Stimulated activated CD8-positive, alpha-beta memory T cell treated with anti-CD3 and anti-CD28 coated beads, Interleukin-15, amount 100 ng/mL, for 24 hours (primary cell): ENCODE measurements at places on chromosomes 16 and 17.

DNA sequence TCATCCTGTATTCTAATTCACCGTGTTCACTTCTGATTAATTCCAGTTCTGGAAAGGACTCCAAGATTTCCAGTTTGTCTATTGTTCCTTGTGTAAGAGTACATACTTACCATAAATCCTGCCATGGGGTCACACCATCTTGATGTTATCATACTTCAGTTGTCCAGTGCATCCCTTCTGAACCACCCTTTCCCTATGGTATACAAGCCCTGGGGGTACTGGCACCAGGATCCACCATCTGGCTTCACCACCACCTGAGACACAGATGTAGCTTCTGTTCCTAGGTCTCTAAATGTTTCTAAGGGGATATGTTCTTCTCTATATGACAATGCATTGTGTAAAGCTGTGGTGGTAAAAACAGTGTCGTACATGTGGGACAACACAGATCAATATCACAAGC lies 21.2 kb downstream of the SGF29 start:
- no peak for DNase-seq

DNA sequence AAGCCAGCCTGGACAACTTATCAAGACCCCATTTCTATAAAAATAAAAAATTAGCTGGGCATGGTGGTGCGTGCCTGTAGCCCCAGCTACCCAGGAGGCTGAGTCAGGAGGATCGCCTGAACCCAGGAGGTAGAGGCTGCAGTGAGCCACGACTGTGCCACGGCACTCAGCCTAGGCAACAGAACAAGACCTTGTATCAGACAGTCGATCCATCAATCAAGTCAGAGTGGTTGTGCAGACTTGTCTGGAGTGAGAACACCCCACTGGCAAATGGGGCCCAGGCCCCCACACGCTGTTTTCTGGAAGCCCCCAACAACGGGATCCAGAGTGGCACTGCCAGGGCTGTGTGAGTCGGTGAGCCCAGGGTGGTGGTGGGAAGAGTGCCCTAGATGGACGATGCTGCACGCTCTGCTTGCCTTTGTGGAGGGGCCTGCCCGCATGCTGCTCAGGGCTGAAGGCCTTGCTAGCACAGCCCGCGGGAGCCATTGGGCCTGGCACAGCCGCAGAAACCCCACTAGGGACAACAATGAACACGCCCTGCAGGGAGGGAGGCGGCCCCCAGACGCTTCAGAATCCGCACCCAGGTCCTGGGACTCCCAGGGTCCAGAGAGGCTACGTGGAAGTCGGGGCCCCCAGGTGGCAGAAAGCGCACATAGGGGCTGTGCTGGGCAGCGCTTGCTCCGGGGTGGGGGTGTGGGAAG lies 80.1 kb upstream of the GNG13 start:
- DNase-seq, result no peak

DNA sequence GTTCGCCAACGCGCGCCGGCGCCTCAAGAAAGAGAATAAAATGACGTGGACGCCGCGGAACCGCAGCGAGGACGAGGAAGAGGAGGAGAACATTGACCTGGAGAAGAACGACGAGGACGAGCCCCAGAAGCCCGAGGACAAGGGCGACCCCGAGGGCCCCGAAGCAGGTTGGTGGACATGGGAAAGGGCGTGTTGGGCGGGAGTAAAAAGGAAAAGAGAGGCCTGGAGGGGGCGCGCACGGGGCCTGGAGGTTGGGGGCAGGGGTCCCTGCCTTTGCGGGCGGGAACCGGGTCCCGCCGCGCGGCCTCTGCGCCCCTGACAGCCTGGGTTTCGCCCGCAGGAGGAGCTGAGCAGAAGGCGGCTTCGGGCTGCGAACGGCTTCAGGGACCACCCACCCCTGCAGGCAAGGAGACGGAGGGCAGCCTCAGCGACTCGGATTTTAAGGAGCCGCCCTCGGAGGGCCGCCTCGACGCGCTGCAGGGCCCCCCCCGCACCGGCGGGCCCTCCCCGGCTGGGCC lies 2.1 kb downstream of the IRX5 start:
- DNase-seq, result no peak

GRCh38 chr17:81171941-81172340 lies 5.9 kb upstream of the AATK start:
- DNase-seq, result no peak

DNA sequence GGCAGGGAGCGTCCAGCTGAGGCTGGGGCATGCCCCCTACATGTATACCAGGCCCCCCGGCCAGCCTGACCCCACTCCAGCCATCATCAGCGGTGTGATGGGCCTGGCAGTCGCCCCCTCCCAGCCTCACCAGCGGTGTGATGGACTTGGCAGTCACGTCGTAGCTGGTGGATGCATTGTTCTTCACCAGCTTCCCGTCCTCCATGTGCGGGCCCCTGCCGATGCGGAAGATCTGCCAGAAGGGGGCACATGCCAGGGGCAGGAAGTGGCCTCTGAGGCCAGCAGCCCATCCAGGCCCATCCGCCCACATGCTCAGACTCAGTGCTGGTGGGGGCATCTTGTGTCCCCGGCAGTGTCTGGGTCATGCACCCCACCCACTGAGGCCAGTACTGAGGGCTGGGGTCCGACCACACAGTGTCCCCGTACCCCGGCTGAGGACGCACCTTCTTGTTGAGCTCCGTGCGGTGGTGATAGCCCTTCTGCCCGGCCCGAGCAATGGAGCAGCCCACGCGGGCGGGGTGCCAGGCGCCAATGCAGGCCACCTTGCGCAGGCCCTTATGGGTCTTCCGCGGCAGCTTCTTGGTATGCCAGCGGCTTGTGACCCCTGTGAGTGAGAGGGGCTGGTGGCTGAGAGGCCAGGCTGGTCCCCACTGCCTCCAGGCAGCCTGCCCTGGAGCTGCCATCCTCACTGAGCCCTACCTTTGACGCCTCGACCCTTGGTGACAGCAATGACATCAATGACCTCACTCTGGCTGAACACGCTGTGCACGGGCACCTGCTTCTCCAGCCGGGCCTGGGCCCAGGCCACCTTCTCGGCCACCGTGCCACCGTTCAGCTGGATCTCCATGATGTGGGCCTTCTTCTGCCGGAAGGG lies 3.7 kb upstream of the MSRB1 start:
- DNase-seq, result no peak

- DNase-seq, result no peak
These were observed 133.1 kb upstream of the NUDT7 start for GRCh38 chr16:77589071-77589765.

DNA sequence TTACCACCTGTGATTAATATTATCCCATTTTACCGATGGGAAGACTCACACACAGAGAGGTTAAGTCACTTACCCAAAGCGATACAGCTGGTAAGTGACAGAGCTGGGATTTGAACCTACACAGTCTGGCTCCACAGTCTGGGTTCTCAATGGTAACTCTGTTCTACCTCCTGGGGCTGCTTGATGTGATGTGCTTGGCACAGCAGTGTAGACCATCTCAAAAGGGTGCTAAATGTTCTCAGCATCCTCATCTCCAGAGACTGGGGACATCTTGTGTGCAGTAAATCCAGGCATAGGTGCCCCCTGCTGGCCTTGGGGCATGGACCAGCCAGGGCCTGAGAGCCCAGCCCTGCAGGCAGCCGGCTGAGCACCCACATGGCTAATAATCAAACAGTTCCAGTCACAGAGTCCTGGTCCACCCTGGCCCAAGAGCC lies 15.4 kb upstream of the KATNB1 start:
- no peak for DNase-seq

GRCh38 chr17:83190004-83190385 lies 110.6 kb downstream of the METRNL start:
- no peak for DNase-seq

DNA sequence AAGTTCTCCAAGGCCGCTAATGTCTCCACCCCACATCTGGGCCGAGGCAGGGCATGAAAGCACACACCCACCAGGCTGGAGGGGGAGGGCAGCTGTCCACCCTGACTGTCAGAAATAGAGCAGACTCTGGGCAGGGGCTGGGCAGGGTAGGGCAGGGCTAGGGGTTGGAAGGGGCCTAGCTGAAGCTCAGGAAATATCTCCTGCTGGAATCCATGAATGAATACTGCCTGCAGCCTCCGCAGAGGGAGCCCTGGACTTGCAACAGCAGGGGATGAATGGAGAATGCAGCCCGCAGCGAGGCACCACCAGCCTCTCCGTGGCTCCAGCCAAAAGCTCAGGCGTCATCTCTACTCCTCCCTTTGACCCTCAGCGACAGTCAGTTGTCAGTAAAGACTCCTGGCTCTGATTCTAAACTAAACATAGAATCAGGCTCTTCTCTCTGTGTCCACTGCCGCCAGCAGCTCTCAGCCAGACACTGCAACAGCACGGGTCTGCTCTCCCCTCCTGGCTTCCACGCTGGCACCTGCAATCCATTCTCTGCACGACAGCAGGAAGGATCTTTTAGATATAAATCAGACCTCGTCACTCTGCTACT lies 23.9 kb upstream of the NGFR start:
- no peak for DNase-seq

DNA sequence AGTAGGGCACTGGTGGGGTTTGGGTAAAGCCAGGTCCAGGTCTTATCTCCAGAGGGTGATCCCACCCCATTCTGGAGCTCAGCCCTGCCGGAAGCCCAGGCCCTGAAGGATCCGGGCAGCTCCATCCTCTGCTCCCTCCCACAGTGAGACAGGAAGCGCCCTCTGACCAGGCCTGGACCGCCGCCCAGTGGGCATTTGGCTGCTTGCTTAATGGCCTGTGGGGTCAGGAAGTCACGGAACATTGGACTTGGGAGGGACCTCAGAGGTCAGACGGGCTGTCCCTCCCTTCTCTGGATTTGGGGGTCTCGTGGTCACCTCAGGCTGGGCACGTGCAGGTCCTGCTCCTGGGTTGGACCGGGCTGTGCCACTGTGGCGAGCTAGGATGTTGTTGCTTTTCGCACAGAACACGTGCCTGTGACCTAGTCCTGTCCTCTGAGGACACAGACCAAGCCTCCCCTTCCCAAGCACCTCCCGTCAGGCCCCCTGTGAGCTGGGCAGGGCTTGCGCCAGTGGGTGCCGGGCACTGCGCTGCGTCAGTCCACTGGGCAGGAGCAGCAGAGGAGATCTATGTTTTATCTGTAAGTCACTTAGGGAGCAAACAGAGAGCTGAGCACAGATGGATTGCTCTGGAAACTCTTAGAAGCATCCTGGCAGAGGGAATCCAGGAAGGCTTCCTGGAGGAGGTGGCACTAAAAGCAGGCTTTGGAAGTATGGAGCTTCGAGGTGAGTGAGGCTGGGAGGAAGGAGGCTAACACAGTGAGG lies 49.4 kb upstream of the GSE1 start:
- no peak for DNase-seq

DNA sequence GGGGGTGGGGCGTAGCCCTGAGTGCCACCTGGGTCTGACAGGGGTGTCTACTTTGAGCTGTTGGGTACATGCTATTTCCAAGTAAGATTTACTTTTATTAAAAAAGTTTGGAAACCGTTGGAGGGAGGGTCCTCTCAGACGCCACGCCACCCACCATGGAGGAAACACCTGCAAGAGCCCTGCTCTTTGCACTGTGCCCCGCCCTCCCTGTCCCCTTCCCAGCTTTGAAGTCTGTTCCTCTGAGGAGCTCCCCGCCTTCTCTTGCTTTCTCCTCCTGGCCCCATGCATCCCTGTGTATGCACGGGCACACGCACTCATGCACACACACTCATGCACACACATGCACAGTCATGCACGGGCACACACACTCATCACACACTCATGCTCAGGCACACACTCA lies 15.5 kb downstream of the ADGRG1 start:
- DNase-seq, result no peak

DNA sequence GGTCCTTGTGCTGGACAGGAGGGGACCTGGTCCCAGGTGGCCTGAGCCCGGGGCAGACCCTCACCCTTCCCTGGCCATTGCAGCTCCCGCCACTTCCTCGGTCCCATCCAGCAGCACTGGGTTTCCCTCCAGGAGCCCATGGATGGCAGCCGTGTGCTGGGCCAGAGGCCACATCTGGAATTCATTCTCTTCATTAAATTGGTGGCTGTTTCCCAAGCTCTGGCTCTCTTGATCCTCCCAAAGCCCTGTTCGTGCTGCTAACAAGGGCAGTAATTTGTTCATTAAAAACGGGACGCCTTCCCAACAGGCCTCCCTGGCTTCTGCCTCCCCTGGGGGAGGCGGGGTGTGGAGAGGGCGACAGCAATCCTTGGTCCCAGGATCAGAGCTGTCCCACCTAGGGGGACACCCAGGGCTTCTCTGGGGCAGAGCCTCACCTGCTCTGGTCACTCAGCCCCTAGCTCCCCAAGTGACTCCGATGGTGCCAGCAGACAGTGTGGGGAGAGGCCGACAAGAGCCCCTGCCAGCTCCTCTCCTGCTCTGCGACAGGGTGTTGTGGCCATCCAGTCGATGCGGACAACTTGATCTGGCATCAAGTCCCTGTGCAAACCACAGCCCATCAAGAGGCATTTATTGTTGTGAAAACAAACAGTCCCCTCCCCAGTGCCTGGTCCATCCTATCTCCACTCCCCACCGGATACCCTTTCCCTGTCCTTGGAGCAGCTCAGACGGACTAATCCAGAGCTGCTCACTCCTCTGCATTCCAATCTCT lies 44.0 kb downstream of the SDK2 start:
- no peak for DNase-seq

- DNase-seq, result no peak
These were observed 77.1 kb downstream of the ELAC2 start for GRCh38 chr17:12940699-12941098.

GRCh38 chr16:27460663-27461482 lies 58.9 kb downstream of the IL21R start:
- DNase-seq, result no peak

DNA sequence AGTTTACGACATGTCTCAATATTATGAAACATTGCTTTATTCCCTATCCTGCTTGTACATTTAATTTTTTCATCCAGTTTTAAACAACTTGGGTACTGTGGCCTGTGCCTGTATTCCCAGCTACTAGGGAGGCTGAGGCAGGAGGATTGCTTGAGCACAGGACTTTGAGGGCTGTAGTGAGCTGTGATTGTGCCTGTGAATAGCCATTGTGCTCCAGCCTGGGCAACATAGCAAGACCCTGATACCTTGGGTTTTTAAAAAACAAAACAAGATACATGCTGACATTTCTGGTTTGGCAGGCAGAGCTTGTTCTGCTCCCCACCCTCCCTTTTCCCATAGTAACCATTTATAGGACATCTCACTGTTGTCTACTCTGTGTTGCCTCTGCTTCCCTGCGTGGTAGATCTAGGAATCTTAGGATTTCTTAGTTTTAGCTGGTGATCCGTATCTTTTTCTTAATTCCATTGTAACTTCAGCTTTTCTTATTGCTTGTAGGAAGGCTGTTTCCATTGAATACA lies 35.6 kb downstream of the TENT4B start:
- DNase-seq, result no peak

GRCh38 chr17:67021196-67021595 lies 23.2 kb upstream of the CACNG1 start:
- DNase-seq, result no peak

GRCh38 chr16:22007509-22008214 lies at the start of gene MOSMO:
MOSMO (plus strand) TSS chr16:22008111; CDS start chr16:22008302, 191 bp downstream.
- peak; percentile 47 for DNase-seq

GRCh38 chr16:47431960-47432359 lies 28.9 kb downstream of the ITFG1 start:
- DNase-seq, result no peak

GRCh38 chr16:69796285-69797118 lies 34.4 kb downstream of the WWP2 start:
- DNase-seq, result no peak
